ENCODE measurements at places on chromosomes 5 and 9.
A peak's percentile ranks its signal among the peaks of the same experiment; 100 is the strongest.

DNA sequence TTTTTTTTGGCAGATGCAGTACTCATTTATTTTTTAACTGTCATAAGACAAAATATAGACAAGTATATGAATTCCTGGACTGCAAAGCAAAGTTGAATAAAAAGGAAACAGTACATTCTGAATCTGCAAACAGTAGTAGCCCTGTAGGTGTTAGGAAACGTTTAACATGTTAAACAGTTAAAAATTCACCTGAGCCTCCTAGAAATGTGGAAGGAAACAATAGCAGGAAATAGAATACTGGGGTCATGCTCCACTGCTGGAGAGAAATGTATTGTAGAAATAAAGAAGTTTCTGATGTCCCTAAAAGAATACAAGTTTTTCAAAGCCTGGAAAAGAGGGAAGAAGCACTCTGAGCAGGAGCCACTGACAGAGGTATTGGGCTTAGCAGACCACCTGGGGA lies 866.0 kb downstream of the PTPRD start:
- no peak for DNase-seq

GRCh38 chr5:62030326-62030725 lies 275.7 kb upstream of the KIF2A start:
- DNase-seq: no peak

- no peak for DNase-seq
Measured at GRCh38 chr5:54754878-54755277, 230.5 kb downstream of the ESM1 start.

GRCh38 chr9:77909306-77909705 lies 122.3 kb downstream of the GNAQ start:
- DNase-seq: no peak

- DNase-seq: no peak
Measured at GRCh38 chr9:86122311-86122710, 23.0 kb upstream of the GOLM1 start.

DNA sequence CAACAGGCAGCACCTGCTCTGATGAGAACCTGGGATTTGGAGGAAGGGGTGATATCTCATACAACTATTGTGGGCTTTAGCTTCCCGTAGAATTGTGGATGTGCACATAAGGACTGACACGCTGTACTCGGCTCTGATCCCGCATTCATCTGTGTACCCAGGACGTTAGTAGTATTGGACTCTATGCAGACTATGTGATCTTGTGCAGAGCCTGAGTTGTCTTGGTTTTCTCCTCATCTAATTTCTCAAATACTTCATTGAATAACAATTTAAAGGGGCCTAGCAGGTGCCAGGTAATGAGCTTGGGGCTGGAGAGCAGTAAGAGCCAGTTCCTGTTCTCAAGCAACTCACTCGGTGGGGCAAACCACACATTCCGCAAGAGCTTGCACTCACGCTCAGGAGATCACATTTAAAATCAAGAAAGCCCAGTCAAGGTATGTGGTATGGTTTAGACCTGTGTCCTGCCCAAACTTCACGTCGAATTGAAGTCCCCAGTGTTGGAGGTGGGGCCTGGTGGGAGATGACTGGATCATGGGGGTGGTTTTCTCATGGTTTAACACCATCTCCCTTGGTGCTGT lies 14.8 kb downstream of the C5orf15 start:
- no peak for DNase-seq

DNA sequence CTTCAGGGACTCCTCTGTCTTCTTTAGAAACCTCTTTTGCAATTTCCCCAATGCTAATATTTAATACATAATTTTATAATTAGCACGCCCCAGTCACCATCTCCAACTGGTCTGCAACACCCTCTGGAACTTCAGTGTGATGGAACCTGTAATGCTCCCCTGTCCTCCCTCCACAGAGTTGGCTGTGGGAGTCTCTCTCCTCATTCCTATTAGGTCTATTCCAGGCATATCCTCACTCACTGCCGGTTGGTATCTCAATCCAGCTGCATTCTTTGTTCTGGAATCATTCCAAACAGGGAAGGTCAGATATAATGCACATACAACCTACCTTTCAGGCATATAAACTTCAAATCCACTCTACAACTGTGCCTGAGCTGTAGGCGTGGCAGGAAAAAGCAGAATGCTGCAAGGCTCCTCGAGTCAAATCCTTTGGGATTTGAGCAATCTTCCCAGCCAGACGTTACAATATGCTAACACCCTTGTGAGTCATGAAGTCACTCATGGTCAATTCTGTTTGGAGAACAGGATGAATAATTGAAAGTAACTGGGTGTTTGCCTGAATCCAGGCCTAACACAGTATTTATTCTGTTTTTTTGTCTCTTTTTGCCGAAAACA lies 293.8 kb downstream of the CWC27 start:
- peak; percentile 96 for DNase-seq

DNA sequence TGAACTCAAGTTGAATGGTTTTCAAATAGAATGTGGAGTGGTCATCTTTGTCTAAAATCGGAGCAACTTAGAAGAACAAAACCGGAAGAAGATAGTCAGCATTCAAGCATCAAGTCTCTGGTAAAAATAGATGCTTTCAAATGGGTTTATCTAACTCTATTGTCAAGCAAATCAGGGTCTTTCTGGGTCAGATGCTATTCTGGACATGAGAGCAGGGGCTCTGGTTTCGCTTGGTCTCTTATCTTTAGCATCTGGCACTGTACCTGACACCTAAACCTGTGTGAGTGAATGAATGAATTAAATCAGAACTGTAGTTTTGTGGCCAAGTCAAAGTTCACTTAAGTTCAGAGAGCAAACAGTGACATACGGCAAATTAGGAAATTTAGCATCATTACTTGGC lies 173.5 kb downstream of the SLIT3 start:
- DNase-seq: no peak

DNA sequence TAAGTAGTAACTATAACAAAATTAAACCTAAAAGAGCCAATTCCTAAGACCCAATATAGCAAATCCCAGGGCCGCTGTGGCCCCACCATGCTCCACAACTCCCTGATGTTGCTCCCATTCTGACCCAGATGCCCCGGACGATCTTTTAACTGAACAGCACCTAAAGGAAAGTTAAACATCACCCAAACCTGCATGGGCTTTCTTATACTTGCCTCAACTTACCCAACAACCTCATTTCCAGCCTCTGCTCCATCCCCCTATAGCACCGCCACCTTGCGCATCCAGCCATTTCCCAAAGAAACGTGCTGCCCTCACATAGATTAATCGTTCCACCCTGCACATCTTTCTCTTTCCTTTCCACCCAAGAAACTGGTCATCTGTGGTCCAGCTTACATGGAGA lies 54.6 kb downstream of the ZNF354C start:
- DNase-seq: no peak

Data from HS-5 (cell line).